ENCODE measurements at places on chromosomes 11 and 22.

- DNase-seq, result no peak
Observed at GRCh38 chr11:81070948-81071347, 1630.1 kb upstream of the TENM4 start.

- no peak for DNase-seq
Observed at GRCh38 chr11:134355656-134356055, 23.9 kb downstream of the GLB1L2 start.

DNA sequence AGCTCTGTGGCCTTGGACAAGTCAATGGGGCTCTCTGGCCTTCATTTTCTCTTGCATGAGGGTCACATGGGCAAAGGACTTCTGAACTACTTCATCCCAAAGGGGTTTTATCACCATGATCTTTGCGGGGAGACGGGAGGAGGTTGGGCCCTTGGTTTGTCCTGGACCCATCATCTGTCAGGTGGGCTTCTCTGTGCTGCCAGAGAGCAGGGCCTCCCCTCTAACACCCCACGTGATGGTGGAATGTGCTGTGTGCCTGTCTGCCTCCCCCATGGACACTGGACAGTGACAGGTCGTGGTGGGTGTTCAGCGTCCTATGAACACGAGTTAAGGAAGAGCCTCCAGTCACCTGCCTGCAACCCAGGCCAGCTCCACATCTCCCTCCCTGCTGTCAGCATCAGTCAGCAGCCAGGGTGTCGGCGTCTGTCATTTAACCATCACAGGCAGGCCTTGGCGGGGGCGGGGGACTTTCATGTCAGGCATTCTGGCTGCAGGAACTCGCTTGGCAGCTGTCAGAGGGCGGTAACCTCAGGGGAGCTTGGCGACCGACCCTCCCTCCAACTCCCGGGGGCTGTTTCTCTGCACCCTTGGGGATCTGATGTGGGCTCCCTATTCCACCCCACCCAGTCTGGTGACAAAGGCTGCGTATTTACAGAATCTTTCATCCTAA lies 2.6 kb upstream of the SUN2 start:
- peak; percentile 58 for DNase-seq

DNA sequence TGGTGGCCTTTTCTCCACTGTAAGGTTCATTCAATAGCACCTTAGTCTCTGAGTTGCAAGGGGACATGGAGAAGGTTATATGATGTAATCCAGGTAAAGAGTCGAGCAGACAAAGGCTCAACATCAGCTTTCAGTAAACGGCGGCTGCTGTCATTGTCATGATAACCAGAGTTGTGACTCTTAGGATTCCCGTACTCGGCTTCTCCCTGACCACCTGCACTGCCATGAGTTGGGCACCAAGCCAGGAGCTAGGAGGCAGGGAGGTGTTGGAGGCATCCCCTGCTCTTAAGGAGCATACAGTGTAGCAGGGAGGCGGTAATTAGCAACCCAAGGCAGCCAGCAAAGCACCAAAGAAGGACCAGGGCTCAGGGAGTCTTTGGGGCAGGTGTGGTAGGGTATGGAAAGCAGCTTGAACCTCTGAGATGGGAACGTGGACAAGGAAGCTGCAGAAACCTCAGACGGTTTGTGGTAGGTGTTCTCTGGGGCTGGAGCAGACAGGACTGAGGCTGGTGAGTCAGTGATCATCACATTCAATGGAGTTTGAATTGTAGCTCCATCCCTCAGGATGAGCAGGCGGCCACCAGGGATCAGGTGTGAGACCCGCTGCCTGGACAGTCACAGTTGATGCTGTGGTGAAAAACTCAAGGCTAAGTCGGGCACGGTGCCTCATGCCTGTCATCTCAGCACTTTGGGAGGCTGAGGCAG lies 31.7 kb downstream of the LIF start:
- no peak for DNase-seq

All from CD4-positive, alpha-beta T cell treated with Interleukin-21 for 1 hour (primary cell).